CD8-positive, alpha-beta T cell (primary cell): ENCODE measurements at places on chromosomes 16 and 17.

- DNase-seq, result no peak
These were observed 736.4 kb upstream of the GOT2 start for GRCh38 chr16:59470556-59470955.

DNA sequence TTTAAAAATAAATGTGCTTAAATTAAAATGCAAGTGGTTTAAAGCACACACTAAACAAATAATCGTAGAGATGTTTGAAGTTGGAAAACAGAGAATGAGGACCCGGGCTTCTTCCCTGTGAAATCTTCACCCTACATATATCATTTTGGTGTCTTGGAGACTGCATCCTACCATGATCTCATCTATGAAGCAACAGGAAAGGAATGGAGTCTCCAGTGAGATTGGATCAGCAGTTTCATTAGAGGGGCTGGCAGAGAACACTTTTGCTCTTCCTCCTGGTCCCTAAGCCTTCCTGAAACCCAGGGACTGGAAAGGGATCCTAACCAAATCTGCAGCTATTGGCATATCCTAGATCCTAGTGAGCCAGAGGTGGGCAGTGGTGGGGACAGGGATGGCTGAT, 85.0 kb downstream of the GRIN2A start:
- no peak for DNase-seq

DNA sequence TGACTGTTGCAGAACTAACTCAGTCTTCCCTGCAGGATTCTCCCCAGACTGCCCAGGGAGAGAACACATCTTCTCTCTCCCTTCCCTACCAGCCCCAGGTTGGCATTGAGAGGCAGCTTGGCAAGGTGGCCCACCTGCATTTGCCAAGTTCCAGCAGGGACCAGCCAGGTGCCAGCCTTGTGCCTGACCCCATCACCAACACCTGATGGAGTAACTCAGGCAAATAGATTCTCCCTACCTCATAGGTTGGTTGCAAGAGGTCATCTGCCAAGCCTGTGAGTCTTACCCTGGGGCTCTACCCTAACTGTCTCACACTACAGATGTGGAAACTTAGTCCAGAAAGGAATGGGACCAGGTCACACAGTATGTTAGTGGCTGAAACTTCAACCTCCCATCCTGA, 20.4 kb downstream of the BEAN1 start:
- no peak for DNase-seq

DNA sequence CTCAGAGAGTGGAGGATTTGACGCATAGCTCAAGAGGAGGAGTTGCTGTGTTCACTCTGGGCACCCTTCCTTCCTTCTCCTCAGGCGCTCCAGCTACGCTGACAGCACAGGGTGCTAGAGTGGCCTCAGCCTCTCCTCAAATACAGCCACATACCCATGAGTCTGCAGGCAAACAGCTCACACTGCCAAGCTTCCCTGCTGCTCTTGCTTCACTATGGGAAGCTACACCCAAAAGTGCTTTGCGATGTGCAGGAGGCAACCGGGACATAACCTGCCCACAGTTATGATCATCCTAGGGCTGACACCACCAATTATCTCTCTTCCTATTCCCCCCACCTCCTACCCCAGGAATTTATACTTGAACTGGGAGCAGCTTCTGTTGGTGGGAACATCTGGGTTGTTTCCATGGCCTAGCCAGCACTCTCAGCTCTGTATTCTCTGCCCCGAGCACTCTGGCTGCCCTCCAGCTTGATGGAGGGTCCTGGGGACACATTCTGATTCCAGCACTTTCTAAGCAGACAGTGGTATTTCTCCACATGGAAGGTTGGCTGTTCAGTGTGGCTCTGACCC, 40.3 kb upstream of the SREBF1 start:
- no peak for DNase-seq

GRCh38 chr16:65415460-65415859, 293.6 kb upstream of the CDH11 start:
- no peak for DNase-seq

DNA sequence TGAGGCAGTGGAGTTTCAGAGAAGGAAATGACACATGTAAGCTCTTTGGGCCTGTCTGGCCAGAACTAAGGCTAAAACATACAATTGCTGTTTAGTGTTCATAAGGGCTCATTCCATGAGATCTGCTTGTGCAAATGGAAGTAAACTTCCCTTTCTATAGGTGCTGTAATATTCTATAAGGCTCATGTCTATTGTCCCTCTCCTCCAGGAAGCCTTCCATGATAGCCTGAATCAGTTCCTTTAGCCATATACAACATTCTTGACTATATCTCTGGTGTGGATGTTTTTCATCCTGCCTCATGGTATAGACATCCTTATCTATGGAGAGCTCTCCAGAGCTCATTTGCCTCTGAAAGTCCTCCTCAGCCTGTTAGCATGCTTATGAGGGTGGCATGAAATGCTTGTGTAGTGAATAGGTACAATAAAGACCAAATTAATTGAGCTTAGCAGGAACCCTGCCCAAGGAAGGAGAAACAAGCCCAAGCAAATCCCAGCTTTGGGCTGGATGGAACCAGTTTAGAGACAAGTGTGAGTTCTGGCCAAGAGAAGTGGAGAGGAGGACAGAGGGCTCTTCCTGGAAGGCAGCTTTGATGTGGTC, 1.6 kb upstream of the ETV4 start:
- no peak for DNase-seq

DNA sequence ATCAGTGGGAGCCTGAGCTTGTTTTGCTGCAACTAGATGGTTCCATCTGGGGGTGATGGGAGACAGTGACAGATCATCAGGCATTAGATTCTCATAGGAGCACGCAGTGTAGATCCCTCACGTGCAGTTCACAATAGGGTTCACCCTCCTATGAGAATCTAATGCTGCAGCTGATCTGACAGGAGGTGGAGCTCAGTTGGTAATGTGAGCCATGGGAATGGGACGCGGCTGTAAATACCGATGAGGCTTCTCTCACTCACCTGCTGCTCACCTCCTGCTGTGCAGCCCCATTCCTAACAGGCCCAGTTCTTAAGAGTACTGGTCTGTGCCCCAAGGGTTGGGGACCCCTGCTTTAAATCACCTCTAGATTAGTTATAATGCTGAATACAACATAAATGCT, 137.5 kb upstream of the PLEKHM1 start:
- no peak for DNase-seq

DNA sequence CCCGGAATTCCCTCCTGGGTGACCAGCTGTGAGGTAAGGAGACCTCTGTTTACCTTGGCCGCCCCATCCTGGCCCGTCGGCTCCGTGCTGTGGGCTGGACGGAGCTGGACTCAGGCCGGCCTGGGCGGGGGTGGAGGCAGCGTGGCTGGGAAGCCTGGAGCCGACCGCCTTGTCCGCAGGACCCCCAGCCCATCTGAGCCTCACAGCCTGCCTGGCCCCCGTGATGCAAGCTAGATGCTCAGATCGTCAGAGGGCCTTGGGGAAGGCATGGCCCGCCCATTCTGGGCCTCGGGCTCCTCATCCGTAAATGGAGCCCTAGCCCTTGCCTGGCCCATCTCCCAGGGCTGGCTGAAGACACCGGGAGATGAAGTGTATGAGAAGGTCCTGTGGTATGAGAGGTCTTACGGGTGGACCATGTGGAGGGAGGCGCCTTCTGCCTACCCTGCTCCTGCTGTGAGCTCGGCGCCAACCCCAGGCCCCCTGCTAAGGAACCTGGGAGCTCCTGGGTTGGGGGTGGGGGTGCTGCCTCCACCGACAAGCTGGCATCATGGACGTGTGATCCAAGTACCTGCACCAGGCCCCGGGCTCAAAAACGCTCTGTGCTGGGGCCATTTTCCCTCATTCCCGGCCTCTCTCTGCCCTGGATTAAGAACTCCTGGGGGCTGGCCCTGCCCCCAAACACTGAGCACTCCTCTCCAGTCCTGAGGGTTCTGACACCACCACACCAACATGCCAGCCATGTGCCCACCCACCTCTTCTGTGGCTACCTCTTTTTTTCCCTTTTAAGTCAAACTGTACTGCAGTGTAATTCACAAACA, 5.4 kb upstream of the P2RX1 start:
- DNase-seq, result no peak

GRCh38 chr17:16419074-16419928, 3.9 kb downstream of the TRPV2 start:
- peak; percentile 63 for DNase-seq

DNA sequence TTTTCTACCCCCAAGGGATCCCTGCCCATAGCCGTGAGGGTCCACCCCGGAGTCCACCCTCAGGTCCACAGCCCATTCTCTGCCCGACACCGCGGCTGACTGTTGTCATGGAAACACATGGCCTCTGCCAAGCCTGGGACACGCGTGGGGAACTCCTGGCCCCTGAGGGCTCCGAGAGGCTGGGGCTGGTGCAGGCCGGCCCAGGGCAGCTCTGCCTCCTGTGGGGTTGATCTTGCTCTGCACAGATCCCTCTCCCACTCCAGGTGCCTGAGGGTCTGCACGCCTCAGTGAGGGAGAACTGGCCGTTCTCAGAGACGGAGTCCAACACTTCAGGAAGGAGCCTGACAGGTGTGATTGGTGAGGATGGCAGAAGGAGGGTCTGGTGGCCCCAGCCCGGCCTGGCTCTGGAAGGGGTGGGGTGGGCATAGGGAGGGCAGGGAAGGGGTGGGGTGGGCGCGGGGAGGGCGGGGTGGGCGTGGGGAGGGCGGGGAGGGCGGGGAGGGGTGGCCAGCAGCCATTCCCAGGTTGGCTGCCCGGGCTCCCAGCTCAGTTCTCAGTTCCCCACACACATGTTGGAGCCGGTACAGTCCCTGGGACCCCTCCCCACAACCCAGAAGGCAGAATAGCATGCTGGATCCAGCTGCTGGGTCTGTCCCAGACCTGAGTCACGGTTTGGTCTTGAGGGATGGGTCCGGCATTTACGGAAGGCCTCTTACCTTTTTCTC, 6.4 kb downstream of the MRPL28 start:
- no peak for DNase-seq

- DNase-seq, result no peak
These were observed 178.3 kb downstream of the SOX9 start for GRCh38 chr17:72299100-72299499.

DNA sequence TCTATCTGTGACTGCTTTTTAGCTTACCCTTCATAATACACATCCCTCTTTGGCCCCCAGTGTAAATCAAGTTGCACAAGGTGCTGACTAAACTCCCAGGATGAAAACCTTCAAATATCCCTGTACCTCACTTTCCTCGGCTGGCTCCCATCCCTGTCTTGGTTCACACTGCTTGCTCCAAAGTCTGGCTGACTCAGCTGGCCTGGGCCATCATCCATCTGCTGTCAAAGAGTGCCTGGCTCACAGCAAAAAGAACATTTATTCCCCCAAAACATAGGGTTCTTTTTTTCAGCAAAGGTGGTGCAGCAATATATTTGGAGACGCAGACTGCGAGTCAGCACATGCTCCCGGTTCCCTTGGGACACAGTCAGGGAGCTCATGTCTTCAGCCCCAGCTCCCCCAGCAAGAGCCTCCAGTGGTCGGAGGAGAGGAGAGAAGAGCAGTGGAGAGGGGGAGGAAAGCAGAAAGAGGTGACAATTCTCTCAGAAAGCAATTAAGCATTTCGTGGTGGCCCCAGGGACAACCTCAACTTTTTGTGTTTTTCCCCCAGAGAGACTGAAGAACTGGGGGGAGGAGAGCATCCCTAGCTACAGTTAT, 26.1 kb downstream of the GPR142 start:
- no peak for DNase-seq

DNA sequence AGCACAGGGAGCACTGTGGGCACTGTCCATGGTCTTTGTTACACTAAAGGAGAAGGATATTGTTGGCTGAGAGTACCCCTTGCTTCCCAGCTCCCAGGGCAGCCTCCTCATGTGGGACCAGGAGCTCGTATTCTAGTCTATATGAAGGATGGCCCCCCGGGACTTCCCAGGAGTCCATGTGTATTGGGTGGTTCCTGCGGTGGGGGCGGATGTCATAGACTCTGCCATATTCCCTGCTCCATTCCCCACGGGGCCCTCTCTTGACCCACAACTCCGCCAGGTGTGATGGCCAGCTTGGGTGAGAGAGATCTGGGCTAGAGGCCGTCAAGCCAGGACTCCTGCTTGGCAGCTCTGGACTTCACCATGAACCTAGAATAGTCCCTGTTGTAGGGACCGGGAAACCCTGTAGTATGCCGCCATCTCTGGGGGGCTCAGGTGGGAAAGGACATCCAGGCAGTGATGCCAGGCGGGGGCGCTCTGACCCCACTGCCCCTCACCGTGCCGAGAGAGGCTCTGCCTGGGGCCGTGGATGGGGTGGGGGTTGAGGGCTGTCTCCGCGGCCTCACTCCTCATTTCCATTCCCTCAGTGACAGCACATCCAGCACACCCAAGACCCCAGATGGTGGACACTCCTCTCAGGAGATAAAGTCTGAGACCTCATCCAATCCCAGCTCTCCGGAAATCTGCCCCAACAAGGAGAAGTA, 37.8 kb downstream of the OR1D5 start:
- DNase-seq, result no peak

GRCh38 chr16:89273741-89274472, 56.4 kb downstream of the ZNF778 start:
- DNase-seq, result no peak

DNA sequence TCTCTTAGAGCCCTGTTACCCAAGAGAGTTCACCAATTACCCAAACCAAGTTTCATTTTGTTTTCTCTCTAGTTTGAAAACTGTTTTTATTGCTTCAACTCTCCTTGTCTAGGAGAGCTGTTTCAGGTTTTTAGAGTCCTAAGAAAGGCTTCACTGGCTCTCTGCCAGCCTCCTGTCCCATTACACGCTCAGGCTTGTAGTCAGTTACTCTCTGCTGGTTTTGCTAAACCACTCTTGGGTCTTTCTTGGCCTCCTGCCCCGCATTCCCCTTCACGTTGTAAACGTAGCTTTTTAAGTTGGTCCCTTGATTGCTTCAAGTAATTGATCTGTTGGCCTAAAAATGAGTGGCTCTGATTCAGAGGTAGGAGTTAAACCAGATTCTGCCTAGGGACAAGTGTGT, 529.1 kb downstream of the MAF start:
- DNase-seq, result no peak

GRCh38 chr17:29650396-29650795, 27.7 kb upstream of the CORO6 start:
- DNase-seq, result no peak

DNA sequence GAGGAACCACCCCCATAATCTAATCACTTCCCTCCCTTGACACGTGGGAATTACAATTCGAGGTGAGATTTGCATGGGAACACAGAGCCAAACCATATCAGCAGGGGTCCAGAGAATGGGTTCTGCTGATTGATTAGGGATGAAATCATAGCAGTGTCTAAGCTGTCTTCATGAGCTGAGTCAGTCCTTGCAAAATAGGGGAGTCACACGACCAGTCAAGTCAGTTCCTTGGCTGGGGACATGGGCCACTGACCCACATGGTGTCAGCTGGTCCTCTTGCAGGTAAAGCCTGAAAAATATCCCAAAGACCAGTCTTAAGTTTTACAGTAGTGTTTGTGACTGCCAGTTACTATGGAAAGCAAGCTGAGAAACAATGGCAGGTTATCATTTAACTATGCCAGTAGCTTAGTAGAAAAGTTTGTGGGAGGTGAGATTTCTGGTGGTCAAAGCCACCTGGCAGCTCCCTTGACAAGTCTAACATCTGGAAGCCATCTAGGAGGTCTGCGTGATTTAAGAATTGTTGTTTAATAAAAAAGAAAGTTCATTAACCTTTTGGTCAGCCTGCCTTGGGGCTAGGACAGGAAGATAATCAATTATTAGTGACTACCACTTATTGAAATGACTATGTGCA, 15.7 kb upstream of the ATF7IP2 start:
- no peak for DNase-seq
